A673 (cell line): ENCODE measurements at places on chromosomes 2 and 18. TPM values are rescaled to one million over a fixed set of nuclear protein-coding genes. Genes with fewer than 3 reads are reported as not detected.

DNA sequence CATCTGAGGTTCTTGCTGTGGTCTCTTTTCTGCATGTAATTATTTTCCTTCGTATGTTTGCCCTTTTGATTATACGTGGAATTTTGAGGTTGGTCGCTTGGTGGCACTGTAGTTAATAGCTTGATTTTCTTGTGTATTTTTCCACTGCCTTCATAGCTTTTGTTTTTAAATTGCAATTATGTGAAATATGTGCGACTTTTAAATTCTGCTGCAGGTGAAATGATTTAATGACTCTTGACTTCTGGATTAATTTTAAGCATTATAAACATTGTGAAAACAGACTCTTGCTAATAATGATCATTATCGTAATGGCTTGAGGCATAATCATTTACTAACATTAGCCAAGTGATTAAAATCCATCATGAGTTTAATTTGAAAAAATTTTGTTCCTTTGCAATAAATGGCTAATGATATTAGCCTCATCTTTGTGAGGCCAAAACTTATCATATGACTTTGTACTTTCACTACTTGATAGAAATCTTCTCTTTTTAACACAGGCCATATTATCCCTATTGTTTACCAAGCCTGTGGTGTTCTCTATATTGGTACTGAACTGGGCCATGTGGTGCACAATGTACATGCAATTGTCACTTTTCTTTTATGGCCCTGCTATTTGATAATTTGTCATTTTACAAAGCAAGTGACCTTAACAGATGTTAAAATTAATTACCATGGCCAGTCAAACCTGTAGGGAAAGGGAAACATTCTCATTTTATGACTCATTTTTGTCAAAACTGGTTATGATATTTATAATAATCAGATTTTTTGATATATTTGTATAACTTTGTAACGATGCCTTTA, 62.8 kb upstream of the NEUROD1 start:
- H3K27ac ChIP-seq, result peak overlapping the region; percentile 22
- no peaks in the 10 kb centered on the region for H3K36me3 ChIP-seq
- no peaks in the 10 kb centered on the region for H3K27me3 ChIP-seq
- peaks cover 24% of the 10 kb centered on the region for H3K4me1 ChIP-seq
- peak; percentile 83 for DNase-seq

DNA sequence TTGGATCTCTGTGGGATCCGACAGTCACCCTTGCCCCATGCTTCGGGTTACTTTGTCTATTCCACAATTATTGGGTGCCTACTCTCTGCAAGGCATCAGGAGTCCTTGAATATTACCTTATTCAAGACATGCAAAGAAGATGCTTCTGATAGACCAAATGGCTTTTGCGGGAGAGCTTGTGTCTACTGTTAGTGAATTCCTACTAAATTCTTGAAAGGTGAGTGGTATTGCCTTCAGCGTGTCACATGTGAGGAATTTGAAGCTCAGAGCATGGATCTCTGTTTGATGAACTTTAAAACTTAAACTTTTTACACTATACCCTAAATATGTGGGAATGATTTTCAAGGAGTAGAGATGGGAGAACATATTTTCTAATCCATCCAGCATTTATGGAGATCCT, 184.4 kb downstream of the LTBP1 start:
- H3K4me3 ChIP-seq, result no peak overlapping the region
- DNase-seq, result no peak
- H3K4me1 ChIP-seq, result no peaks in the 10 kb centered on the region
- H3K27ac ChIP-seq, result no peak overlapping the region
- H3K27me3 ChIP-seq, result peaks cover 5% of the 10 kb centered on the region

The MREG gene
- total RNA-seq, result 14.9 and 15.9 TPM in 2 replicates

- no peak overlapping the region for H3K4me3 ChIP-seq
- H3K27ac ChIP-seq, result no peak overlapping the region
- H3K4me1 ChIP-seq, result no peaks in the 10 kb centered on the region
- H3K27me3 ChIP-seq, result no peaks in the 10 kb centered on the region
- no peak for DNase-seq
Measured at GRCh38 chr2:29212009-29212408, 96.8 kb downstream of the CLIP4 start.

DNA sequence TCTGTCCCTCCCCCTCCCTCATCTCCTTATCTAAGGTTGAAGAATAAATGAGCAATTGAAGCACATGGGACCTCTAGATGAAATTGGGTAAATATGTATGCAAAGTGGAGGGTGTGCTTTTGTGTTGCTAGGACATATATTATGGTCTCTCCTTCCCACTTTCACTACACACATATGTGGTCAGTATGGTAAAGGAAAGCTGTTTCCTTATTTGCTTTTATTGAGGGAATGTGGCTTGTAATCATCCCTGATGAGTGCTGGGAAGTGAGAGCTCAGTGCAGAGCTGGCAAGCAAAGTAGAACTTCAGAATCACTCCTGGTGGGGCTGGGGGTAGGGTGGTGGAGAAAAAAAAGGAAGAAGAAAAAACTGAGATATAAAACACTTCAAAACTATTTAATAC, 189.9 kb upstream of the ATP5MC3 start:
- peak overlapping the region; percentile 71 for H3K27ac ChIP-seq
- H3K36me3 ChIP-seq, result no peaks in the 10 kb centered on the region
- no peak for DNase-seq
- H3K27me3 ChIP-seq, result no peaks in the 10 kb centered on the region
- H3K4me3 ChIP-seq, result no peak overlapping the region

The DLX2 gene
- 18.3 and 20.4 TPM in 2 replicates for total RNA-seq
